ENCODE measurements at places on chromosomes 3 and 15.

DNA sequence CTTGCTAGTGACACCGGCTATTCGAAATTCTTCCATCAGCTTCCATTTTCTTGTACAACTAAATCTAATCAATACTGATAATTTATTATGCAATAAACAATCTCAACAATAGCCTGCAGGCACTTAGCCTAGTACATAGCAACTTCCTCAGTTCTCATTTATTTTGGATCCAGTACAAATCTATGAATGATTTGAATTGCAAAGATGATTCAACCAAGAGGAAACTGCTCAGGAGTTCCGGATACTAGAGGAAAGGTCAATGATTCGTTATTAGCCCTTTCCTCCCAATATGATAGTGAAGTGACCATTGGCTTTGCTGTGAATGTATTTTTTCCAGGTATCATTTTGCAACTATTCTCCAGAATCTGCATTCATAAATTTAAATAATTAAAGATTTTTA, 827.0 kb downstream of the CADM2 start:
- DNase-seq, result no peak

DNA sequence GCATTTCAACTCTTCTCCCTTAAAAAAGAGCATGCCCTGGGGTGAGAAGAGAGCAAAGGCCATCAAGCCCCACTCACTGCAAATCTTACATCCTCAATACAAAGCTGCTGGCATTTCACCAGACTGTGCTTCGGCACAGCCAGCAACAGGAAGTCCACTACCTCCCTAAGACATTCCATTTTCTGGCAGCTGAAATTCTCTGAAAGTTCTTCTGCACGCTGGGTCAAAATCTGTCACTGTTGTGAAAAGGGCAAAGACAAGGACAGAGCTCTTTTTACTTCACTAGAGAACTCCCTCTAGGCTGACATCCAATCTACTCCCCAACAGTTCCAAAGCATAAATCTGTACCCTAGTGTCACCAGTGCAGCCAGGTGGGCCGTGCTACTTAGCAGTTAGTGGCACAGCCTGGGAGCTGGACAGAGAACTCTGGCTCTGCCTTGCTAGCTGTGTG, 6.3 kb downstream of the MTMR10 start:
- DNase-seq, result no peak

DNA sequence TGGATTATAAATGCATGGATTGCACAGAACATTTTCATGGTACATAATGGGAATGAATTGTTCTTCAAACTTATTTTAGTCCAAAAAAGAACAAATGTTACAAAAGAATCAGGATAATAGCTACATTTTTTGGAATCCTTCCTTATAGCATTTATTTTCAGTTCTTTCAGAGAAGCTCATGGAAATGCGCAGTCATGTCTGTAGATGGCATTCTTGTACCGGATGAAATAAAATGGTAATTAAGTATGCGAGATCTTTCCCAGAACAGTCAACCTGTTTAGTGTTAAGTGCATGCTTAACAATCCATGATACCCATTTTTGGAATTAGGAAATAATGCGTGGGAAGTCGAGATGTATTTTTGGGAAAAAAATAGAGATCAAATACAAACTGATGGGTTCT, 38.2 kb upstream of the GOLGA8B start:
- no peak for DNase-seq

DNA sequence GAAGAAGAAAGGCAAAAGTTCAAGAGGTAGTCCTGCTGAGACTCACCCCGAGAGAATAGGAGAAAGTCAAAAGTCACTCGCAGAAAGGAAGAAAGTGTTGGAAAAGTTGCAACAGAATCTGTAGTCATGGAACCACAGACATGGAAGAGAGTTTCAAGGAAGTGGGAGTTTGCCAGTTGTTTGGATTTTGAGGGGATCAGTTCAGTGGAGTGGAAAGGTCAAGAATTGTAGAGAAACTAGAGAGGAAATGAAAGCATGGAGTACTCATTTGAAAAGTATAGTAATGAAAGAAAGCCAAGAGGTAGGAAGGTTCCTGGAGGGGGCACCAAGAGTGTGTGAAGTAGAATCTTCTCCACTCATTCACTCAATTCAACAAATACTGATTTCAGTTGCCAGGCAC, 34.7 kb downstream of the SPTSSB start:
- DNase-seq, result no peak

DNA sequence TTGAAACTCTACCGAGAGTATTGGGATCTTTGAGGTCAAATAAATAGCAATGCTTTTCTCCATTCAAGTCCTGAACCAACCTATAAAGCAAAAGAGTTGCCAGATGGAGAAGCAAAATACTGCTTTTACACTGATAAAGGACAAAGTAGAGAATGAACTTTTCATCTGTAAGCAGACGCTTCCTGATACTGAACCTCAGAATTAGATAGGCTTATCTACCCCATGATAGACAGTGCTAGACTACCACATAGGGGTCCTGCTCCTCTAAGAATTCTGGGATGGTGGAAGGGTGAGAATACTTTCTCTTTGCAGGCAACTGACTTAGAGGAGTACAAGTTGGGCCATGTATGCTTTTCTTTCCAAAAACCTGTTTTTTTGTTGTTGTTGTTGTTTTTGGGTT, 9.5 kb downstream of the SAXO2 start:
- DNase-seq, result no peak

DNA sequence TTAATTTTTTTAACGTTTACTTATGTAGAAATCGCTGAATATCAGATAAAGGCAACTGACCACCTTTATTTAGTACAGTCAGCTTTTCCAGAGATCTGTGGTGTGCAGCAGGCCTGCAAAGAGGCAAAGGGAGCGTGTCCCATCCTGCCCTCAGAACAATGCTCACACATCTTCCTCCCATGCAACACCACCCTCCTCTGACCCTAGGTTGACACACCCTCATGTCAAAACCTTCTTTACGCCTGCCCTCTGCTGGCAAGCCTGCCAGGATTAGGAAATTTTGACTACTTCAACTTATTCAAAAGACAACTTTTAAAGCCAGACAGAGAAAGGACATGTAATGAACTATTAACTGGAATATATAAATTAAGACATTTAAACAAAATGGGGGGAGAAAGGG, 513.7 kb downstream of the FOXP1 start:
- no peak for DNase-seq

- DNase-seq, result no peak
Measured at GRCh38 chr3:118641608-118642007, 393.0 kb downstream of the IGSF11 start.

Measured in SK-N-MC (cell line).